ENCODE measurements at places on chromosomes 3 and 15.

- DNase-seq: no peak
These were observed 39.7 kb downstream of the SRGAP3 start for GRCh38 chr3:9209777-9210176.

DNA sequence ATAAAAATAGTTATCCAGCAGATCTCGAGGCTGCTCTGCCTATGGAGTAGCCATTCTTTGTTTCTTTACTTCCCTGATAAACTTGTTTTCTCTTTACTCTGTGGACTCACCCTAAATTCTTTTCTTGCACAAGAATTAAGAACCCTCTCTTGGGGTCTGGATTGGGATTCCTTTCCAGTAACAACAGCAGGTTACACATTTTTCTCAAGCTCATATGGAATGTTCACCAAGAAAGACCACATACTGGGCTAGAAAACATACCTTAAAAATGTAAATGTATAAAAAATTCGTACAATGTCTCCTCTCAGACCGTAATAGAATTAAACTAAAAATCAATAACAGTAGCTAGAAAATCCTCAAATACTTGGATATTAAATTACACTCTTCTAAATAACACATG lies 299.2 kb downstream of the CNTN3 start:
- no peak for DNase-seq

DNA sequence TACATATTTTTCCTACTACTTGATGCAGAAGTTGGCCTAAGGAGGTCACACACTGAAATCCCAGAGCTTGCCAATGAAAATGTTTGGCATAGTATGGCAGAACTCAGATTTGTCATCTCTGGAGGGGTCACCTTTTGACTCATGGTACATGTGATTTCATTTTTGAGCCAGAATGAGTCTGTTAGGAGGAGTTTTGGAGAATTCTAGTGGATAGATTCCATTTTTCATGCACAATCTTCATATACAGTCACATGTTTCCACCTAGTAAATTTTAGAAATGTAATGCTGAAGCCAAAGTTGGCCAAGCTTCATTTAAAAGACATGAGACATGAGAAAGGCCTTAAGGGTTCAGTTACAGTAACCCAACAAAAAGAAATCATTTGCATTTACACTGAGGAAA lies 97.8 kb upstream of the IGSF10 start:
- no peak for DNase-seq

DNA sequence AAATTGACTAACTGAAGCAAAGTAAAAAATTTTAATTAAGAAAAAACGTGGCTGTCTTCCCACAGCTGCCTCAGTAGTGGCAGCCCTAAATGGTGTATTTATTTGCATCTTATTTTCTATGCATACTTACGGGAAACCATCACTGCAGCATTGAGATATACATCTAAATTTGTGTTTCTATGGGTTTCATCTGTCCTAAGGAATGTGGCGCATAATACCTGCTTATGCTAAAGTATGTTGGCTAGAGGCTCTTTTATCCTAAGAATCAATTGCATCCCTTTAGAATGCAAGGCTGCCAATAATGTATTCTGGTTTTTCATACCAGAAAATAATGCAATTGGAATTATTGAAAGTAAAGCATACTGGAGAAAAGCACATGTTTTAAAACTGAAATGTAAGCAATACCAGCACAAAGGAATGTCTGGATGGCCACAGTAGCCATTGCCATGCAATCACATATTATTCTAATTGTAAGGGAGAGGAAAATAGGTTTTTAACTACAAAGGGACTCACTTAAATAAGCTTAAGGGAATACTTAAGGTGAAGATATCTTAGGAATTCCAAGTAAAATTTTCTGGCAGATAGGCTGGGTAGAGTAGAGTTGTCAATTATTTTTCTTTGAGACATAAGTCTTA lies 834.5 kb upstream of the NECTIN3 start:
- DNase-seq: no peak

DNA sequence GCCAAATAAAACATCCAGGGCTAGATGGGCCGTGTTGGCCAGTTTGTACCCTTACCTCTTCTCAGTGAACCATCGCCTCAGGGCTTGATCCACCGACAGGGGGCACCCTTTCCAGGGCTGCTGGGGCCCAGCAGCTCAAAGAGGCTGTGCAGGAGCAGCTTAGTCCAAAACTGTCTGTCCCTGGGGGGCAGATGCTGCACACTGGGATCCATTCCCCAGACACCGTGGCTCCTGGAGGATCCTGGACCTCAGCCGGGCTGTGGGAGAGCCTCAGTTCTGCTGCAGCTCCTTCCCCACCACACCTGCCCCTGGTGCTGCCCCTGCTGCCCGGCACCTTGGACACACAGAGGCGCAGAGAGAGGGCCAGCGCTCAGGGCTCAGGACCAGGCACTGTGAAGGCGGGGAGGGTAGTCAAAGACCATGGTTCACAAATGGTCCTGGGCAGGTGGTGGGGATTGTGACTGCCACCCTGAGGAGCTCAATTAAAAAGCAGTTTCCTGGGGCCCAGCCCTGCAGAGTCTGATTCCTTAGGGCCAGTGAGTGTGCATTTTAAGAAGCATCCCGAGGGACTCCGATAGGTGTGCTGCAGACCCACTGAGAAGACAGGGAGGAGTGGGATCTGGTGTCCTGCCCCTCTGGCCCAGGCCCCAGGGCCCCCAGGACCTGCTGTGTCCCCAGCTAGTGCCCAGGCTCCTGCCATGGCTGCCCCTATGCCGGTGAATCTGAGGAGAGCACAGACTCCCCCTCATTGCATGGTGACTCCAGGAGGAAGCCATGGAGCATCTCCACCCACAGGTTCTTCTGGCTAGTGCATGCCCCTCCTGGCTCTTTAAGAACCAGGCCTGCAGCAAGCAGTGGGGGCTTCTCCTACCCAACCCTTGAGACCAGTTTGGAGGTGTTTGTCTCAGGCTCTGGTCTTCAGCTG lies 86.5 kb upstream of the PRR20G start:
- DNase-seq: no peak

- DNase-seq: no peak
These were observed 128.4 kb upstream of the ZBED2 start for GRCh38 chr3:111723293-111724215.

GRCh38 chr15:79640206-79640605 lies 208.1 kb downstream of the MINAR1 start:
- DNase-seq: no peak

DNA sequence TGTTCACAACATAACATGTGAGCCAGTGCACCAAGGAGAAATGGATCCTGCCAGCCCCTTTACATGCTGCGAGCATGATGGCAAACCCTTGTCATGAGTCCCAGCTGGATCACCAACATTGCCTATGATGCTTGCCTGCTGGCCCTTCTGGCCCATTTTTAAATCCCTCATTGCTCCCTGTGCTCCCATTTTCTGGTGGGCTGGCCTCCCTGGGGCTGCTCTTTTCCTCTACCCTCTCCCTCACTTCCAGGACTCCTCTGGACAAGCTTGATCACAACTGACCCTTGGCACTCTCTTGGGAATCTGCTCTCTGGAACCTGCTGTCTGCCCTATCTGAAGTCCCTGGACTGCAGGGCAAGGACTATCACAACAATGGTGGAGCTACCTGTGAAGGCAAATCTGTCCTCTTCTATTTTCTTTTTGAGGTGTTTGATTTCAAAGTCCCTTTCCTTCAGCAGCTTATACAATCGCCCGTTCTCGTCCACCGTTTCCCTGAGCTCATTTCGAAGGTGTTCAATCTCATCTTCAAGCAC lies 16.3 kb downstream of the CCDC13 start:
- peak; percentile 62 for DNase-seq

DNA sequence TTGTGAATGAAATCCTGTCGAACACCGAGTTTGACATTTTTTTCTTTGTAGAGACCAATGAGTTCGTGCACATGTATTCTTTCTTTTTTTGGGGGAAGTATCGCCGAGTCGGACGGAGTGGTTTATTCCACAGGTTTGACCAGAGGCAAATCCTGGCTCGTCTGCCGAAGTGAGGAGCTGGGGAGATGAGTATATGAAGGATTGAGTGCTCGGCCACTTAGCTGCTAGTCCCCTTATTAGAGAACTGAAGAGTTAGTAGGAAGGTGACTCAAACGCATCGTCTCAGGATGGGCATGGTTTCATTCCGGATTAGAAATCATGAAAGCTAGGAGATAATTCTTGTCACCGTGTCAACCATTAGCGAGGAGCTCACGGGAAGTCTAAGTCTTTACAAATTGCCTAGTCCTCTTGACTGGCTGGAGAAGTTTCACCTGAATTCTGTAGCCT lies 154.7 kb upstream of the GOLIM4 start:
- DNase-seq: no peak

DNA sequence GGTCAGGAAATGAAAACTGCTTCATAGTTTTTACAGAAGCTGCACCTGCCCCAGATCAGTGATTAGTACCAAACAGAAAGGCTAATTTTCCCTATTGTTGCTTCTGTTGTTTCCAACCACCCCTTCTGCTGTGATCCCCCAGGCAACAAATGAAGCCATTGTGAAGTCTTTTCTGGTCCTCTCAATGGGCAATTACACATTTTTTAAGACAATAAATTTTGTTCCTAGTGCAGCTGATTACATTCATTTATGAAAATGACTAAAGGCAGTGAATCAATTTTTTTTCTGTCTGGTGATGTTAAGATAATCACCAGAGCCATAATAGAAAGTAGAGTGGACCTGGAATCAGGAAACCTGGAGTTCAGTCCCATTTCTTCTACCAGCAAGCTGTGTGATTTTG lies 32.7 kb downstream of the GLDN start:
- no peak for DNase-seq

DNA sequence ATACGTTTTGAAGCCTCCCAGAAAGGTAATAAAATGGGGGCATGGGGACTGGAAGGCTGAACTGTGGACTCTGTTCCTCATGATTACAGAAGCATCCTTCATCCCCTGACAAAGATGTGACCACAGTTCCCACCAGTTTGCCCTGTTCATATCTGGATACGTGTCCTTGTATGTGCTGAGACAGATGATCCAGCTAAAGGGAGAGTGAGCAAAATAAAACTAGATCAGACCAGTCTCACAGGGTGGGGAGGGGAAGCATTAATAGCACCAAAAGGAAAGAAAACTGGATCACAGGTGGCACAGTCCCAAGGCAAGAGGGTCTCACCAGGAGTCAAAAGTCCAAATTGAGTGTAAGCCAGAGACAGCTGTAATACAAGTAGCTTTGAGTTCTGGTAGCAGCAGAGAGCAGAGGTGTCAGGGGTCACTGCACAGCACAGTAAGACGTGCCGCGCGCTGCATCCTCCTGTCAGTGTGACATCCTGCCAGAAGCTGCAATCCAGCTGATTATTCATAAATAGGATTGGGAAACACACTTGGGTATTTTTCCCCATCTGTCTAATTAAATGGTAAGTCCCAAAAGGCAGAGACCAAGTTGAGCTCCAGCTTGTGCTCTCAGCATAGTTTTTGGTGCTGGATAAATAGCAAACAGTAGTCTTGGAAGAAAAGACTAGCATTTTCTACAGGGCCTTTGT lies 560.0 kb upstream of the CFAP20DC start:
- no peak for DNase-seq

- DNase-seq: no peak
These were observed 414.7 kb upstream of the ARRDC4 start for GRCh38 chr15:97545799-97546198.

- DNase-seq: no peak
These were observed 133.3 kb upstream of the CHL1 start for GRCh38 chr3:63095-63765.

DNA sequence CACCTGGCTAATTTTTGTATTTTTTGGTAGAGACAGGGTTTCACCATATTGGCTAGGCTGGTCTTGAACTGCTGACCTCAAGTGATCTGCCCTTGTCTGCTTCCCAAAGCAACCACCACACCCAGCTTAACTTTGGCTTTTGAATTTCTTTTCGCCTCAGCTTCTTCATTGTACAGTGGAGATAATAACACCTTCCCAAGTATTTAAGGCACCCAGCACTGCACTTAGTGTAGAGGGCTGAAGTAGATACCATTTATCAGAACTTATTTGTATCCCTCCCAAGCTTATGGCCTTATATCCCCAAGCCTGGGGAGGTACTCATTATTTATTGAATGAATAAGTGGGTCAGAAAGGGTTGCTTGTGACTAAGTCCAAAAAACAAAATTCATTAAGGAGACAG lies 2.3 kb downstream of the SQOR start:
- no peak for DNase-seq

DNA sequence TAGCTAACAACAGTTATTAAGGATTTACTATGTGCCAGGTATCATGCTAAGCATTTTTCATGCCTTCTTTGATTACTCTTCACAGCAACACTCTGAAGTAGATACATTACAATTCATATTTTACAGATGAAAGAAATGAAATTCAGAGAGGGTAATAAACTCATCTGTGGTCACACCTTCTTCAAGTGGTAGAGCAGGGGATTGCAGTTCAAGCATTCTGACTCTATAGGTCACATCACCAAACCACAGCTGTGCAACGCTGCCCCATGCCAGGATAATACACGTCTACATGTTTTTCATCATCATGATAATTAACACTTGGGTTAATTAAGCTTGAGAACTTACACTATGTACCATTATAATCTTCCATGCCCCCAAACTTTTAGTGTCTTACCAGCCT lies 98.5 kb downstream of the LRRC3B start:
- DNase-seq: no peak

- no peak for DNase-seq
These were observed 25.6 kb downstream of the RPL22L1 start for GRCh38 chr3:170844377-170844776.

DNA sequence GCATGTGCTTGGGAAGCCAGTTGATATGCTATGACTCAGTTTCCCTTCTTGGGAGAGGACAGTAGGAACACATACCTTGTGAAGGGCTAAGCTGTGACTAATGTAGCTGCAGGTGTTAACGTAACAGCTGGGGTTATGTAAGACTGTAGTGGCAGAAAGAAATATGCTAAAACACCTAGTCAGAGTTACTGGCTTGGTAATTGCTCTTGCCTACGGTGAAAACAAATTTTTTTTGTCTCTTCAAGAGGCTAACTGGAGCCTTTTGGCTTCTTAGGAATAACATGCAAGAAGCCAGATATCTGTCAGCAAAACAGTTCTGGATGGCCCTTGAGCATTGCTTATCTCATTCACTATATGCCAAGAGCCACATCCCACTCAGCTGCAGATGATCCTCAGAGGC lies 1.4 kb downstream of the MAPKBP1 start:
- DNase-seq: no peak

DNA sequence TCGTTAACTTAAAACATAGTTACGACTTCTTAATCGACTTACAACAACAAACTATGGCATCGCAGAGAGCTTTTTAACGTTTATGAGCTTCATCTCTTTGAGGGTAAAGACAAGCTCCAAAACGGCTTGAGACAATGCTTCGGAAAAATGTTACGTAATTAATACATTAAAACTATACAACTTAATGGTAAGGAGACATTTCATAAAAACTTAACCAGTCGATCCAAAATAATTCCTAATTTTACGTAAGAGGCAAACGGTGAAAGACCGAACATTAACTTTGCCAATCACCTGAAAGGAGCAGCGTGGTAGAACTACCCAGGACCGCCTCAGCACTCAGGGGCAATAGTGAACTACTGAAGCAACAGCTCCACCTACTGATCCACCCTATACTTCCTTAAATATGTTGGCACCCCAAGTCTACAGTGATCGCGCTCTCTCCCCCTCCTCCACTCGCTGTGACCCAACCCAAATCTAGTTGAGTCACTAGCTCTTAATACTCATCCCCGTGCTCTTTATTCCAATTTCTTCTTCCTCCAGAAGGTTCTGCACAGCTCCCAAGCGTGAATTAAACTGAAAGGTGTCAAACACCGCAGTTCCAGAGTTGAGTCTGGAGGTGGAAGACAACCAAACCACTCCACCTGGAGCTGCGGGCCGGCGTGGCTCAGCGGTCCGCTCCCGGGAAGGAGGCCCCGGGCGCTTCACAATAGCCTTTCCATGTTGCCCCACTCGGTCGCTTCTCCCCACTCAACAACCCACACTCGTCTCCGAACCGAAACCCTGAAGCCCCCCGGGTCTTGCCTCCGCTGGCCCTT lies 901 bp downstream of the NAA50 start:
- DNase-seq: peak; percentile 83

GRCh38 chr15:47405365-47406162 lies 311.7 kb upstream of the SEMA6D start:
- DNase-seq: no peak
